ENCODE measurements at places on chromosomes 5 and 9.

GRCh38 chr9:114271556-114272510 lies 51.1 kb upstream of the ORM1 start:
- no peak for DNase-seq

DNA sequence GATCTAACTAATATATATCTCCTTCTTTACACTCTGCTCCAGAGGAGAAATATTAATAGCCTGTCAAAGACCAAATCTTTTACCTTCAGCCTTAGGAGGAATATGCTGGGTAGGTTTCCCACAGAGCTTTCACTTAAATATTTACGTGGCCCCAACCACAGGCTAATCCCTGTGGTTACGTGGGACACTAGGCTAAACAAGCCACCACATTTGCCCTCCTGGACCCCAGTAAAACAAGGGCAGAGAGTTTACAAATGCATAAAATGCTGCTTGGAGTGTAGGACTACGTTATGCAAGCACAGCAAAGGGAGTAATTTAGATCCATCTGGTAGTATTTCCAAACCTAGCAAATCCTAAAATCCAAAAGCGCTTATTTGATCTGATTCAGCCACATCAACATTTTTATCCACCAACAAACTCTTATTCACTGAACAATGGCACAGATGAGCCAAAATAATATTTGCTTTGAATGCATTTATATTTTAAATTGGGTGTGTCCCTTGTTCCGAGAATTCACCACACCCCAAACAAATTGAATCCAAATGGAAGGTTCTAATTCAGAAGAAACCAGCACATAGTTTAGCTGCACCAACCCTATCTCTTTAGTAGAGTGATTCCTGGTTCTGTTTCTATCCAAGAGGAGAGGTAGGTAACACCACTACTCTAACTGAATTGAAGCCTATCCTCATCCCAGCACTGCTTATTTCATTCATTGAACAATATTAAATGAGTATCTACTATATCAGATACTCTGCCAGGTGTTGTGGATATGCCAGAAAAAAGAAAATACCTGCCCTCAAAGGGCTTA lies 179.0 kb downstream of the TSSK1B start:
- no peak for DNase-seq

DNA sequence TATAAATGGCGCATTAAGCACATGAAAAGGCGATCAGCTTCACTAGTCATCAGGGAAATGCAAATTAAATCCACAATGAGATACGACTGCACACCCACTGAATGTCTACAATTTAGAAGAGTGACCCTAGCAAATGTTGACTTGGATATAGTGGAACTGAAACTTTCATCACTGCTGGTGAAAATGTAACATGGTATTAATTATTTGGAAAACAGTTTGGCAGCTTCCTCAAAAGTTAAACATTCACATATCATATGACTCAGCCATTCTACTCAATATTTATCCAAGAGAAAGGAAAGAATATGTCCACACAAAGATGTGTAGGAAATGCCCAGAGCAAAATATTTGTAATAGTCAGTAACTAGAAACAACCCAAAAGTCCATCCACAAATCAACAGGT lies 146.5 kb downstream of the LPAR1 start:
- DNase-seq = no peak

- DNase-seq = no peak
These were observed 181.9 kb downstream of the ADAMTS6 start for GRCh38 chr5:65299861-65300260.

GRCh38 chr9:79387101-79387835 lies 184.5 kb upstream of the TLE4 start:
- no peak for DNase-seq

- DNase-seq = no peak
These were observed 8.9 kb upstream of the PALM2AKAP2 start for GRCh38 chr9:109771087-109771486.

DNA sequence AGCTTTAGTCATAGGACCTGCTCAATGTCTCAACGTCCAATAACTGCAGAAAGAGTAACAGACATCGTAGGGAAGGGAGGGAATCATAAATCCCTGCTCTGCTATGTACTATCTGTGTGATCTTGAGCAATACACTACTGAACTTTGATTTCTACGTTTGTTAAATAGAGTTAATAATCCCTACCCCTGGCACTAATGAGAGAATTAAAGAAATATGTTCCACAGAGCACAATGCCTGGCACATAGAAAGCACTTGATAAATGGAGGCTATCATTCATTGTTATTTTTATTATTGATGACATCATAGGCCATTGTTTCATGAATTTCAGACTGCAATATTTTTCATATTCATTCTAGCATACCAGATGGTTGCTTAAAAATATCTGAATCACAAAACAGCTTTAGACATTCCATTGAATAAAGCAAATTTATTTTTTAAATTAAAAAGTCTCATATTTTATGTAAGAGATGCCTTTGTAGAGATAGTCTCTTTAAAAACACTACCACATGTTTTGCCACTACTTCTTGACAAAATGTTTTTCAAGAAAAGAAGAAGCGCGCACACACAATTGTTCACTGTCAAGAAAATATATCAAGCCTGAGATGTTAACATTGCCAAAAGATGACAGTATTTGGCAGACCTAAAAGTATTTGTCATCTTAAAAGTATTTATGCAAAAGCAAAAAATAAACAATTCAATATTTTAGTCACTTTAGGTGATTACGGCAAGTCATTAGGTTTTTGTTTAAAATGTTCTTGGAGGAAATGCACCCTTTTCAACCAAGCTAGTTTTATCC lies 108.5 kb downstream of the EBF1 start:
- no peak for DNase-seq

DNA sequence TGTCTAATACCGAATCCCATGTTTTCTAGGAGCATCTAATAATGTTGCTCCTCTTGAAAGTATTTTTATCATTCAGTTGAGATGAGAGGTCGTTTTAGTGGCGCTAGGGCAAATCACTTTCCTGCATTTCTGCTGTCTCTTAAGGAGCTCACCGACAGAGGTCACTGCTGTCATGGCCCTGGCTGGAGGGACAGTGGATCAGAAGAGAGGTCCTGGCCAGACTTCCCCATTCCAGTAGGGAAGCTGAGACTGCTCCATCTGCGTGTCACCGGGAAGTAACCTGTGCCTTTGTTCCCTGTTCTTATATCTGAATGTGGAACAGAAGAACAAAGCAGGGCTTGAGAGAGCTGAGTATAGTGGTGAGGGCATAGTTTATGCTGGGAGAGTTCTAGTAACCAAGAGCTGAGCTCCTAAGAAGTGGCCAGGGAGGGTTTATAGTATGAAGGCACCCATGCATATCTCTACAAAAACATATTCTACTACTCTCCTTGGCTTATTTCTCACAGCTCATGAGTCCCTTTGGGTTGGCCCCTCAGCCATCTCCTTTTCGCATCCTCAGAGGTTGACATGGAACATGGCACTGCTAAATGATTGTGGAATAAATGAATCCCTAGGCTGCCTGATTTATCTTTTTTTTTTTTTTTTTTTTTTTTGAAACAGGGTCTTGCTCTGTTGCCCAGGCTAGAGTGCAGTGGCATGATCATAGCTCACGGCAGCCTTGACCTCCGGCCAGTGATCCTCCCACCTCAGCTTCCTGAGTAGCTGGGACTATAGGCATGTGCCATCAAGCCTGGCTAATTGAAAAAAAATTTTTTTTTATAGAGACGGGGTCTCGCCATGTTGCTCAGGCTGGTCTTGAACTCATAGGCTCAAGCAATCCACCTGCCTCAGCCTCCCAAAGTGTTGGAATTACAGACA lies 27.2 kb downstream of the ATP6V0E1 start:
- DNase-seq = no peak

DNA sequence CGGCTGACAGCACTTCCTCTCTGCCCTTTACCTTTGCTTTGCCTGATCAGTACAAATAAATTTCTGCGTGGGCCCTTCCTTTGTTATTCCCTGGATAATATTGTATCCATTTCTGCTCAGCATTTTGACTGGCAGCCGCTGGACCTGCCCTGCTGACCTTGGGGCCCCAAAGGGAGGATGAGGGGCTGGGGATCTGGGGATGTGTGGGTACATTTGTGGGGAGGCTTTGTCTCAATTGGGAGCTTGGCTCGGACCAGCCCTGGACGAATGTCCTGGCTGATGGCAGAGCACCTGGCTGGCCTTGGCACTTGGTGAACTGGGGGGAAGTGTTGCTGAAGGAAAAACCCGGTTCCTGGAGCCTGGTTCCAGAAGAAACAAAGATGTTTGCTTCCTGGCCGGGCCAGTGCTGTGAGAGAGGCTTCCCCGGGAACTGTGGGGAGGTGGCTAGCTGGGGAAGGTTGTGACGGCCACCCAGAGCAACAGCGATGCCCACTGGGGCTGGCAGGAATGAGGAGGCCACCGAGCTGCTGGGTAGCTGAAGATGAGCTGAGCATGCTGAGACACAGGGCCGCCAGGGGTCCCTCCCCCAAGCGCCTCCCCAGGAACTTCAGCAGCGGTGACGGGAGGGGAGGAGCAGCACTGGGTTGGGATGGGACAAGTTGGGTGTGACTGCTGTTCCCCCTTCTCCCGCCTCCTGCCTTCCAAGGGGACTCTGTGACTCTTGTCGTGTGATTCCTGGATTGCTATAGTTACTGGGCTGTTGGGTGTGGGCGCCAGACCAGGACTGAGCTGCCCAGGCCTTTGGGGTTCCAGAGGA lies 8.4 kb downstream of the LMX1B start:
- DNase-seq = no peak

DNA sequence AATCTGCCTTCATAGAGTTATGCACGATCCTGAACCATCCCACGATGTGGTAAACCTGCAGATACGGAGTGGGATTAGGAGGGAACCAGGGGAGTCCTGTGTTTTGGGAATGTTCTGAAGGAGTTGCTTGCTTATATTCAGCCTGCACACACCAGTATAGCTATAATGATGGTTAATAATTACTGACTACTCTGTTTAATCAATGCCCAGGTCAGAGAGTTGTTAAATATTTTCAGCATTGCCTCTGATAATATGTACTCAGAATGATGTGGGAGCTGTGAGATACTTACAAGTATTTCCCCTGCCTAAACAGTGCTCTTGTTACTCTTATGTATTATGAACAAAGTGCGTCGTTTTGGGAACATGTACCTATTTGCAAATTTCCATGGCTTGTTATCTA lies 34.8 kb upstream of the STK32A start:
- no peak for DNase-seq

DNA sequence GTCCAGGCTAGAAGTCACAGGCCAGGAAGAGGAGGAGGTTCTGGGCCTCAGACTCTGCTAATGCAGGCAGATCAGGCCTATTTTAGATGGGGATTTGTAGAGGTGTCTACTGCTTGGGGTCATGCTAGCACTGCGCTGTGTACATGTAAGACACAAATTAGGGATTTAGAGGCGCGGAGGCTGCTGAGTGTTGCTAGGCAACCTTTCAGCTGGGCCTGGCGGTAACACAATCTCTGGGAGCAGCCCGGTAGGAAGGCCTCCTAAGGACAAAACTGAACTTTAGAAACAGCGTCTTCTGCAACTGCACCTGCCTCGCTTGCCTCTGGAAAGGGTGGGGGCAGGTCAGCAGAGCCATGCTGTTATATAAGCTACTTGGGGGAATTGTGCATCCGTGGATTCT lies 147.9 kb downstream of the MACROH2A1 start:
- DNase-seq = no peak

DNA sequence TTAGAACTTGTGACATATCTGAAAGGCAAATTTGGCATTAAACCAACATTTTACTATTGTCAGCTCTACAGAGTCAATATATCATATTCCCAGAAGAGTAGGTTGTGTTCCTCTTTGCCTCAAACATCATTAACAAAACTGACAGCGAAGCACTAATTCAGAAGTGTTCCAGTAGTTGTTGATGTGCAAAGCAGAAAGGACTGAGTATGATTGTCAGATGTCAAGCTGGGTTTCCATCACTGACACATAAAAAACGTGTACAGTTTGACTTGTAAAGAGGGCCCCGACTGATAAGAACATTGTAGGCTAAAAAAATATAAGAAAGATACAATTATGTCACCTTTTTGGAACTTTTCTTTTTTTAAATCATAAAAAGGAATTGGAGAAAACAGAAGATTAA lies 101.5 kb upstream of the ZNF608 start:
- no peak for DNase-seq

DNA sequence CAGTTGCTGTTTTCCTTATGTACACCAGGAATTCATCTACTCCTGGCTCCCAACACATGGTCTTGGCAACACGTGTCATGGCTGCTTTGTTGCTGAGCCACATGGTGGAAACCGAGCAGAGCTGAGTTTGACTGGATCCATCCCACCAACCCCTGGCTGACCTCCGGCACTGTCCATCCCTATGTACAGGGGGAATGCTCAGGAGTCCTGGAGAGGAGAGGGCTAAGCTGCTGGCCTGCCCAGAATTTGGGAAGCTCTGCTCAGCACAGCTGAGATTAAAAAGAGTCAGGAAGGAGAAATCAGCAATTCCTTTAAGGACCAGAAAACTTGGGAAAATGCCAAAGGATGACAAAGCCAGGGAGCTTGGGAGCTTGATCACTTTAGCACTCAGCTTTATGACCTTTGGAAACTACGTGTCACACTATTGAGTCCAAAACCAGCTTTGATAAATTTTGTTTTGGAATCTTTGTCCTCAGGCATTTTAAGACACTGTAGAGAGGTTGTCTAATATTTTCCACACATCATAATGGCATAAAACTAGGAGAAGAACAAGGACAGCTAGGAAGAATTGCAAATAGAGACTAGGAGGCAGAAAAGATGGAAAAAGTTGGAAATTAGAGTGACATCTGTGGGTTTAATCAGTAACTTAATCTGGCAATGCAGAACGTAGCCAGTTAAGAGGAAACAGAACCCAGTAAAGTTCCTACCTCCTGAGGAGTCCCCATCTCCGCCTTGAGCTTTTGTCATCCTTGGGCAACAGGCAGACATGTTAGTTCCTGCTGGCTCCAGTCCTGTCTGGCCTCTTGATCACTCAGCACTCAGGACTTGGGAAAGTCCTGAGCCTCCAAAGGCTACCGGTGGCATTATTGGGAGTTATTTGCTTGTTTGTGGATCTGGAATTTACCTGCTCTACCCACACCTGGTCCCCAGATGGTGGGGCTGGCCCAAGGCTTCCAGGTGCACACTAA lies 62.5 kb upstream of the PLPP1 start:
- no peak for DNase-seq

DNA sequence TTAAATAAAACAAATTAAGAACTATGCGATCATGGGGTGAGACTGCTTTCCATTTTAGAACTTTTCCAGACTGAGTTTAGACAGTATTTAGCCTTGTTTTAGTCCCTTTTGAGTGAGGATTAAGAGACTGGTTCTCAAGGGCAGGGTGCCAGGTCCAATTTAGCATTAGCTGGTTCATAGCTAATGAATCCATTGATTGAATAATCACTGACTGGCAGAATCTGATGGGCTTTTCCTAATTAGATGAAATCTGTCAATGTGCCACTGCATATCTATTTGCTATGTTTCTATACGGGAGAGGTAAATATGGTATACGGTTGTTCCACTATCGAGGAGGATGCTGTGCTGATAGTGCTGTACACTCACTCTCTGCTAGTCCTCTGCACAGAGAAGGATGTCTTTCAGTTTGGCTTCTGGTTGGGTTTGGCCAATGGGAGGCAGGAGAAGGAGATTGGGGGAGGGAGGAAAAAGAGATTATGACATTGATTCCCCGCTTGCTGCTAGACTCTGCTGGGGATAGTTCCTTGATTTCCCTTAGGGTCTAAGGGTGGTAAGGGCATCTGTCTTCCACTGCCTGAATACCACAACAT lies 496.6 kb downstream of the CTNND2 start:
- DNase-seq = no peak

Measured in stimulated activated naive CD4-positive, alpha-beta T cell (primary cell).